ENCODE measurements at places on chromosomes 16 and 17.
A peak's percentile ranks its signal among the peaks of the same experiment; 100 is the strongest.

- DNase-seq: no peak
Observed at GRCh38 chr17:20156196-20157000, 147.2 kb downstream of the SPECC1 start.

GRCh38 chr16:86196687-86197391 is 297.9 kb downstream of the IRF8 start:
- no peak for DNase-seq

DNA sequence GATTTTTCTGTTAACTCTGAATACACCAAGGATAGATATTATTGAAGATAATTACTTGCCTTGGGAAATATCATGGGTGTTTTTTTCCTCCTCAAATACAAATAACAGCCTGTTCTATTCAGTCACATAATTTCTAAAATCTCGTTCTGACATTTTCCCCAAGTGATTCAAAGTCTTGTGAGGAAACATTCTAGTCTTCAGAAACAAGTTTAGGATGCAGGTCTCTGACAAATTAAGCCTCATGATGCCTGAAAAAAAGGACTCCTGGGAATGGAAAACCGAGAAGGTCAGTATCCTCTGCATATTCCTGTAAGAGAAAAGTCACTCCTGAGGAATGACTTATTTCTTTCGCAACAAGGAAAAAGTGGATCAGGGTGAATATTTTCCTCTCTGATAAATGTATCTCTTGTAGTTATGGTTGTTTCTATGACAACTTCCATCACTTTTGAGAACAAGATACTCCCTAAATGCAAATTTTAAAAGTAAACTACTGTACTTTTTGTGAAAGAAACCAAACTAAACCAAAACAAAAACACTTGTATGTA is 384.6 kb downstream of the CNTNAP4 start:
- no peak for DNase-seq

GRCh38 chr16:67563708-67564468 is 1.6 kb downstream of the CTCF start:
- peak; percentile 58 for DNase-seq

DNA sequence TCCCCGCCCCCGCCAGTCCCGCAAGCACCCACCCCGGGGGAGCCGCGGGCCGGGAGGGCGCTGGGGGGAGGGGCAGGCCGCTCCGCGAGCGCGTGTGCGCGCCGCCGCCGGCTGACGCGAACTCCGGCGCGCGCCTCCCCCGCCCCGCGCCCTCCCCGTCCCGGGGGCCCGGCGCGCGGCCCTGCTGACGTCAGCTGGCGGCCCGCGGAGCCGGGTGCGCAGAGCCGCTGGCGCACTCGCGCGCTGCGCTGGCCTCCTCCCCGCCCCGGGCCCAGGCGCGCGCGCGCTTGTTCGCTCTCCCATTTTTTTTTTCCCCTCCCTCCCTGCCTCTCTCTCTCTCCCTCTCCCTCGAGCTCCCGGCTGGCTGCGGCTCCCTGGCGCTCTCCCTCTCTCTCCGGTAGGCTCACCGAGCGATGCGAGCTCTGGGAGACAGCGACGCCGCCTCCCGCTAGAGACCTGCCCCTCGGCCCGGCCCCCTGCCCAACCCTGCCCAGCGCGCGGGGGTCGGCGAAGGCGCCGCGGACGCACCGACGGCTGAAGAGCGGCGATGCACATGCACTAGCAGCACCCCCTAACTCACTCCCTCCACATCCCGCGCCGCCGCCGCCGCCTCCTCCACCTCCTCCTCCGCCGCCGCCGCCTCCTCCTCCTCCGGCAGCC is at the start of gene GNAO1:
TSS of gene GNAO1 (plus strand) at position 334 of the 660 bp plus-strand sequence. CDS start 747 bp downstream, outside the sequence.
- DNase-seq: peak; percentile 85

DNA sequence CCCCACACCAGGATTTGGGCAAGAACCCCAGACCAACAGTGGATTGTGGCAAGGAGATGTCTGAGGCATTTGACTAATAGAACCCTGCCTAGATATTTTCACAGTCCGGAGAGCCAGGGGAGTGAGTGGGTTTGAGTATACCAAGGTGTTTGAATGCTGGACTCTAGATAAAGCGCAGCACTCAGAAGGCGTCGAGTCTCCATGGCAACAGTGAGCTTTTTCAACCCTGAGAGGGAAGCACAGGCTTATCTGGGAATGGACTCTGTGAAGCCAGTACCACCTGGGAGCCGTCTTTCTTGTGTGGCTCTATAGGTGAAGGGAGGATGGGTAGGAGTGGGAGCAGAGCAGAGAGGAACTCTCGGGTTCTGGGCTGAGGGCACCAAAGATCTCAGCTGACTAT is 147.0 kb downstream of the SHISA6 start:
- DNase-seq: no peak

Measured in sciatic nerve (tissue), 2 donors.